ENCODE measurements at places on chromosomes 1 and 21.

DNA sequence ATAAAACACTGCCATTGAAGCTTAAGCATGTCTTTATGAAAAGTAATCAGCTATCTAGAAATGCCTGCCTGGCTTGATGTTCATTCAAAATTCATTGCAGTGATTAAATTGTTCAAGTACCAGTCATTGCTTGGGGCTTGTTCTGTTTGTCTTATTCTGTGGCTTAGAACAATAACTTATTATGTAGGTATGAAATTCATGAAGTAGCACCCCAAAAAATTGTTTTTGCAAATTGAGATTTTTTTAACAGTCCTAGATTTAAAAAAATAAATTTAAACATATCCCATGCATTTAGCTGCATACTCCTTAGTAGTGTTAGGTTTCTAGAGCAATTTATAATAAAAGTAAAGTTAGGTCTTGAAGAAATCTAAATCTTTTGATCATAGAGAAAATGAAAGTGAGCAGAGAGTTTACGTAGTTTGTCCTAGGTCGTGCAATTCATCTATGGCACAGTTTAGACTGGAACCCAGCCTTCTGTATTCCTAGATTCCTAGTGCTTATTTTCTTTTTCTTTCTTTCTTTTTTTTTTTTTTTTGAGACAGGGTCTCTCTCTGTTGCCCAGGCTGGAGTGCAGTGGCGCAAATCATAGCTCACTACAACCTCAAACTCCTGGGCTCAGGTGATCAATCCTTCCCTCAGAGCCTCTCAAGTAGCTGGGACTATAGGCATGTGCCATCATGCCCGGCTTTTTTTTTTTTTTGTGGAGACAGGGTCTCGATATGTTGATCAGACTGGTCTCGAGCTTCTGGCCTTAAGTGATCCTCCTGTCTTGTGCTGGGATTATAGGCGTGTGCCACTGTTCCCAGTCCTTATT is 9.3 kb downstream of the MIER1 start:
- DNase-seq: no peak

DNA sequence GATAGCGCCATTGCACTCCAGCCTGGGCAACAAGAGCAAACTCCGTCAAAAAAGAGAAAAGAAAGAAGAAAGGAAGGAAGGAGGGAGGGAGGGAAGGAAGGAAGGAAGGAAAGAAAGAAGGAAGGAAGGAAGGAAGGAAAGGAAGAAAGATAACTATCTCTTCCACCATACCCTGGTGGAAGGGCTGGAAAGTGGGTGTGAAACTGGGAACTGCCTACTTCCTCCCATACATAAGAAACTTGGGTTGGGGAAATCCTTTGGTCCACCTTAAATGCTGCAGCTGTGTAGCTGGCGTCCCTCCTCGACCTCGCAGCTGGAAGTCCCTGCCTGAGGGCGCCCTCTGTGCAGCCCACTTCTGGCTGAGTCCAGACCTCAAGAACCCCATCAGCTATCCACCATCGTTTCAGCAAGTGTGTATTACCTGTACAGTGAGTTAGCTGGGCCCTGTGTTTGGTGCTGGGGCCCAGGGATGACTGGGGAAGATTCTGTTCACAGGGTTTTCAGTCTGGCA is 4.6 kb upstream of the FAM167B start:
- no peak for DNase-seq

DNA sequence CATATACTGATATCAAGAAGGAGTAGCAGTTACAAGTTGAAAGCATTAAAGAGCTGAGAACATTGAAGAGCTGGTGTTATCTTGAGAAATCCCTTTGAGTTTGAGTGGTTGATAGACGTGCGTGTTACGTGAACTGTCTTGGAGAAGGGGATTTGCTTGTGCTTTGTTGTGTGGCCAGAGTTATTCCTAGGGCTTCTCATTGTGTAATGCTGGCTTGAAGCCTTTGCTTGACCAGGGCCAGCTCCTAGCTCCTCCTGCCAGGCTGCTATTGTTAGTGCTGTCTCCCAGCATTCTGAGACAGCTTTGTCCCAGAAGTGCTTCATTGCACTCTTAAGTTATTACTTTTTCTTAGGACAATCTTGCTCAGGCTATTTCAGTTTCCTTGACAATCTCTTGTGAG is 116.2 kb upstream of the KCNK2 start:
- no peak for DNase-seq

DNA sequence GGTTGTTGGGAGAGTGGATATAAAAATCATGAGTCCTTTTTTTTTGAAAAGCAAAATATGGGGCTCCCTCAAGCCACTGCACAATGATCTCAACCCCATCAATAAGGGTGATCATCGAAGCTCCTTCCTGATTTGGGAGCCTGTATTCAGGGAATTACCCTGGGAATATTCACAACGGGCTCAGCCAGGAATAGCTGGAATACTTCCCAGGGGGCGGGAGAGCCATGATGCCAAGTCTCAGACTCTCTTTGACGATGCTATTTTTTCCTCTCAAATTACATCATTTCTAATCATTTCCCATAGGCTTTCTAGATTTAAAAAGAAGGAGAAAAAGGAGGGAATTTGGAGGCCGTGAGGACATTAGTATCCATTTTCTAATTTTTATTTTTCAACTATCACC is 18.4 kb downstream of the OLIG1 start:
- no peak for DNase-seq

DNA sequence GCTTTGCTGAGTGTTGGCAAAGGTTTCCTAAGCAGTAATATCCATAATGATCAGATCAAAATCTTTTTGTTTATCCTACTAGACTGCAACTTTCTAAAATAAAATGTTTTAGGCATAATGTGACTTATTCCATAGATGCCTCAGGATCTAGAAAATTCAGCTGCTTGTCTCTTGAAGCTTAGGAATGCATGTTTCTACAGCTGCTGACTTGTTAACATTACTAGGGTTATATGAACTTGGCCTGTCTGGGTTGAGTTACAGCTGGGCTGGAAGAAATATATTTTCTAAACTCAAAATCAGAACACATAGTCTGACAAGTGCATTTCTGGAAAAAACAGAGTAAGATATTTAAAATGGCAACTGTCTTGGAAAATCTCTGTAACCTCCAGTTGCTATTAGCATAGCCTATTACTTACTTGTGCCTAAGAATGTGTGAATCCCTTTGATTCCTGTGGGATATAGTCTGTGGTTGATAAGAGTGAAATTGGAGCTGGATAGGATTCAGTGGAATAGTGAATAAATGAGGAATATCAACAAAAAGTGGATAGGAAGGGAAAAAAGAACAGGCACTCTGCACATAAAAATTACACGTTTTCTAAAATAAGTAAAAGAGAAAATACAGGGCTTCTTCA is 61.2 kb downstream of the RGS4 start:
- DNase-seq: no peak

DNA sequence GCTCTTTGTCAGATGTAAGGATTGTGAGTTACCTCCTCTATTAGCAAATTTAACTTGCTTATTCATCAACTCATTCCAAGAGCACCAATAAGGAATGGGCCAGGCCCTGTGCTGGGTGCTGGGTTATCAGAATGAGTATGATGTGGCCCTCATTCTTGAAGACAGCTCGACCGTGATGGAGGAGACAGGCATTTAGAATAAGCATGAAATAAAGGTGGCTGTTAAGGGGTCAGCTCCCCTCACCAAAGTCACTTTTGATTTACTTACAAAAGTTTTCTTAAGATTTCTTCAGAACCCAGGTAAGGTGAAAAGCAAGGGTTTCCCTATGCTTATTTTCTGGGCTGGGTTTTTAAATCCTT is 15.3 kb upstream of the PADI1 start:
- no peak for DNase-seq

Data from stimulated activated CD8-positive, alpha-beta memory T cell treated with anti-CD3 and anti-CD28 coated beads, Interleukin-7, amount 100 ng/mL, for 4 hours (primary cell).